Esophagus muscularis mucosa (tissue), 4 donors: ENCODE measurements at places on chromosomes 2 and 18. TPM values are rescaled to one million over a fixed set of nuclear protein-coding genes. Genes with fewer than 3 reads are reported as not detected.

VWA3B gene
- not detected for total RNA-seq

- peaks cover 57% of the 10 kb centered on the region for H3K36me3 ChIP-seq
- no peak for DNase-seq
- H3K27me3 ChIP-seq, result no peaks in the 10 kb centered on the region
- H3K27ac ChIP-seq, result no peak overlapping the region
- no peak overlapping the region for H3K4me3 ChIP-seq
These were observed 131.0 kb upstream of the IL1R2 start for GRCh38 chr2:101860782-101861181.

PDCL3 gene
- total RNA-seq, result 82.6 TPM

TCF23 gene
- not detected for total RNA-seq

DNA sequence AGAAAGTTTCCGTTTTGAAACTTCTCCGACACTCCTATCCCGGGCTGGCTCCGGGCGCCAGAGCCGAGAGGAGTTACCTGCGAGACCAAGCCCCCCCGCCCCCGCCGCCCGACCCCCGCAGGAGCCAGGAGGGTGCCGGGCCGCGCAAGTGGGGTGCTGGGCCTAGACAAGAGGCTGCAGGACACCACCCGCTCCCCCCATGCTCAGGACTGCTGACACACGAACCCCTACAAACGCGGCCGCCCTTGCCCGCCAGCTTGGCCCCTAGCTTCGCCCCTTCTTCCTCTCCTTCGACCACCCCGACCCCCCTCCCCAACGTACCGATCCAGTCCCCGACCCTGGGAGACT is 497 bp downstream of the PLA2R1 start:
- H3K27ac ChIP-seq, result peak overlapping the region; percentile 69
- peak; percentile 86 for DNase-seq
- peaks cover 20% of the 10 kb centered on the region for H3K4me1 ChIP-seq

ALPP gene
- 0.06 TPM for total RNA-seq

DNA sequence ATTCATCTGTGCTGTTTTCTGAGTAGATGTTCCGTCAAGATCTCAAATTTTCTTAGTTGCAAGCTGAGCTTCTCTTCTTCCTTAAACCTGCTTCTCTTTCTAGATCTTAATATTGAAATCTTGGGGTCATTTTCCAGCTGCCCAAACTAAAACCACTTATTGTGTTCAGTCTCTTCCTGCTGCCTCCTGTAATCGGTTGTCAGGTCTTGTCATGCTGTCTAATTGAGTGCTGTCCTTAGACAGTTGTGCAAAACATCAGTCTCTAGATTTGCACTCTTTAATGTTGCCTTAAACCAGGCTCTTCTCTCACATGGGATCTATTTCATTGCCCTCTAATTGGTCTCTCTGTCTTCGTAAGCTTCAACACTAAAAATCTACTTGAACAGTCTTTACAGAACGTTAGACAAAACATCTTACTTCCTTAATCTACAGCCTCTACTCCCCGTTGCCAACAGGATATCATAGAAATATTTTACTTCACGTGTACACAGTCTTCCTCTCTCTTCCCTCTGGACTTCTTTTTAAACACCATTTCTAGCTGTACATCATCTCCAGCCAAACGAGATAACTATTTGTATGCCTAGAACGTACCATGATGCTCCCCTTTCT is 34.9 kb downstream of the GPD2 start:
- no peaks in the 10 kb centered on the region for H3K27me3 ChIP-seq
- no peak for DNase-seq
- peaks cover 37% of the 10 kb centered on the region for H3K4me1 ChIP-seq
- H3K36me3 ChIP-seq, result no peaks in the 10 kb centered on the region

DNA sequence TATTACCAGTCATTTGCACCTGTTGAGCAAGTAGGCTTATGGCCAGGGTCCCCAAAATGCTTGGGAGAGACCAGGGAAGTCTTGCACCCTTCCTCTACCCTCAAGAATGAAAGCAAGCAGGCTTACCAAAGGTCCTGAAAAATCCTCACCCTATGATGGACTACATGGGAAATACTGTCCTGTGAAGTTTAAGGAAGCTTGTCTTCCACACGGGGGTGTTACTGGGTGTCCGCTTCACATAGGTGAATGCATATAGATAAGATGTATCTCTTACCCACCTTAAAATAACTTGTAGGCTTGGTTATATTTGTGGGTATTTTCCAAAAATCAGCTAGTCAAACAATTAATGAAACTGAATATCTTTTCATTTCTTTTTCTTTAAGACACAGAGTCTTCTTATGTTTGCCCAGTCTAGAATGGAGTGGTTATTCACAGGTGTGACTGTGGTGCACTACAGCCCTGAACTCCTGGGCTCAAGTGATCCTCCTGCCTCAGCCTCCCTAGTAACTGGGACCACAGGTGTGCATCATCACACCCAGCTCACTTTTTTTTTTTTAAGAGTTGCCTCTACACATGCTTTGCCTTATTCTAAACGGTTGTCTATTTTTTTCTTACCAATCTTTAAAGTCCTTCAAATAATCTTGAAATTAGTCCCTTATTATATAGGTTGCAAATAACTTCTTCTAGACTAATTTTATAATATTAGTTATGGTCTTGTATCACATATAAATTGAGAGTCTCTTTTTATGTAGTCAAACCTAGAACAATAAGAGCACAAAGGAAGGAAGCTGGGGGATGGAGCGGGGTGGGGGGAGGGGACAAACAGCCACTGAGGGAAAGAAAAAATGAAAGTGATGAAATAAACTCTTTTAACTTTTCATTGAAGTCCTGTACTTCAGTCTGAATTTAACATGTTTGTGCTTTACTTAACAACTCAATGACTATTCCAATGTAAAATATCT is 49.0 kb downstream of the CERKL start:
- H3K36me3 ChIP-seq, result no peaks in the 10 kb centered on the region
- no peaks in the 10 kb centered on the region for H3K27me3 ChIP-seq
- DNase-seq, result no peak
- H3K4me3 ChIP-seq, result no peak overlapping the region
- no peak overlapping the region for H3K27ac ChIP-seq

DNA sequence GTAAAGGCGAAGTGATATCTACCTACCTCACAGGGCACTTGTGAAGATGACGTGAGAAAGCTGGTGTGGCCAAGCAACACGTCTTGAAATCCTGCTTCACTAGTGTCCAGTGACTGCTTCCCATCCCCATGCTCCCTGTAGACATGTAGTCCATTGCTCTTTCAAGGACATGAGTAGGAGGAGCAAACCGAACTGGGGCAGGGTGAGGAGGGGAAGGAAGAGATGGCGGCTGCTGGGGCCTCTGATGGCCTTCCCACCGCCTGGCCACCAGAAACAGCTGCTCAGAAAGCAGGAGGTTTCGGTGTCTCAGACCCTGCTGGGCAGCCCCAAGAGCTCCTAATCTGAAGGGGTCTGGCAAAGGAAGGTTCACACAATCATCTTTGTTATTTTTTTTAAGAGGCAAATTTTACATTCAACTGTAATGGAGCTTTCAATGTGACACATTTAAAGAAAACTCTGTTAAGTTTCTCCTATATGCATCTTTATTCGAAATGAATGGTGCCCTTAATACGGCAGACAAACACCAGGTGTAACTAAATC is 14.7 kb downstream of the CPLX4 start:
- no peak overlapping the region for H3K4me3 ChIP-seq
- H3K36me3 ChIP-seq, result no peaks in the 10 kb centered on the region
- H3K27me3 ChIP-seq, result no peaks in the 10 kb centered on the region
- H3K27ac ChIP-seq, result no peak overlapping the region
- peak; percentile 39 for DNase-seq

CNTNAP5 gene
- total RNA-seq, result 0.17 TPM

DNA sequence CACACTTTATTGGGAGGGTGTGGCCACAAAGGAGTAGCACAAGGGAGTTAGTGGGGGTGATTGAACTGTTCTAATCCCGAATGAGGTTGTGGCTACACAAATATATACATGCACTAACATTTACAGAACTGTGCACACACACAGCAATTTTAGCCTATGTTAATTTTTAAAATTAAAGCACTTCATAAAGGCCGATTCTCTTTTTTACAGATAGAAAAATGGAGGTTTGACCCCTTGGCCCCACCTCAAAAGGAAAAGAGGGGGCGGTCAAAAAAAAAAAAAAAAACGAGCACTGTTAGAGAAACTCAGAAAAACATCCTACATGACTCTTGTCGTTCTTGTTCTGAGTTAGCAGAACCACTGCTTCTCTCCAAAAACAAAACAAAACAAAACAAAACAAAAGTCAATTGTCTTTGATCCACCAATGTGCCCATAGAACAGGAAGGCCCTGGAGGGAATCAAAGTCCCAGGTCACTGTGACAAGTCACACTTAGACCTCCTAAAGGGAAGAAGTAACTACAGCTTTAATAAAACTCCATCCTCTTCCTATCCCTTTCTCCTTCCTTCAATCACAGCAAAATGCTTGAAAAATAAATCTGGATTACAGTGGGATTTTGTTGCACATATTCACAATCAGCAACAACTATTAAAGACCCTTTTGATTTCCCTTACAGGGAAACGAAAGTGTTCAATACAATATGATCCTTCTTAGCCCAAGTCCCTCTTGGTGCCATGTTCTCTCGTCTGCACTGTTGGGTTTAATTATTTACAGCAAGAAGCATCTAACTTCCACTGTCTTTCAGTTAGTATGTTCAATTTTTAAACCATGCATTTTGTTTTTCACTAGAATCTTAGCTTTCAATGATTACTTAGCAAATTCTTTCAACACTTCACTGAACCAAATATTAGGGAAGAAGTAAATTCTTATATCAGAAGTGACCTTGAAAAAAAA is 16.6 kb downstream of the LRP2 start:
- no peak for DNase-seq
- no peaks in the 10 kb centered on the region for H3K27me3 ChIP-seq

DNA sequence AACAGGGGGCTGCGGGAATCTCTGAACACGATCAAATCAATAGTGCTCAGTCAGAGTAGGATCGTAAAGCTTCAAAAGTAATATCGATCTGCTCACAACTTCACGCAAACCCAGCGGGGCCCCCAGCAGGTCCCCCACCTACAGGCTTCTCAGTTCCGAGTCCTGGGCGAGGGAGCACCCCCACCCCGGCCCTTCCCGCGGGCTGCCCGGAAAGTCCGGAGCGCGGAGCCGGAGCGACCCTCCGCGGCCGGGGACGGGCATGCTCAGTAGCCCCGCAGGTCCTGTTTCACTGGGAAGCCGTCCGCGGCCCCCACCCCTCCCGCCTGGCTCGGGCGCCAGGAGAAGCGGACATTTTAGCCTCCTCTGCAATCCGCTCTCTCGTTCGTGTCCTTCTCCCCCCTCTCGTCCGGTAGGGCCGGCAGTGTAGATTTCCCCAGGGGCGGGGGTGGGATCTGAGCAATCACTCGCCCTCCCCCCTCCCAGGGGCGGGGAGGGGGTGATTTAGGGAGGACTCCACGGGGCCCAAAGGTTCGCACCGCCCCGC is 3.3 kb upstream of the SPRED2 start:
- DNase-seq, result peak; percentile 96
- H3K4me3 ChIP-seq, result peak overlapping the region; percentile 73
- peaks cover 27% of the 10 kb centered on the region for H3K4me1 ChIP-seq
- no peaks in the 10 kb centered on the region for H3K27me3 ChIP-seq
- no peaks in the 10 kb centered on the region for H3K36me3 ChIP-seq

SCN3A gene
- 1.8 TPM for total RNA-seq

DNA sequence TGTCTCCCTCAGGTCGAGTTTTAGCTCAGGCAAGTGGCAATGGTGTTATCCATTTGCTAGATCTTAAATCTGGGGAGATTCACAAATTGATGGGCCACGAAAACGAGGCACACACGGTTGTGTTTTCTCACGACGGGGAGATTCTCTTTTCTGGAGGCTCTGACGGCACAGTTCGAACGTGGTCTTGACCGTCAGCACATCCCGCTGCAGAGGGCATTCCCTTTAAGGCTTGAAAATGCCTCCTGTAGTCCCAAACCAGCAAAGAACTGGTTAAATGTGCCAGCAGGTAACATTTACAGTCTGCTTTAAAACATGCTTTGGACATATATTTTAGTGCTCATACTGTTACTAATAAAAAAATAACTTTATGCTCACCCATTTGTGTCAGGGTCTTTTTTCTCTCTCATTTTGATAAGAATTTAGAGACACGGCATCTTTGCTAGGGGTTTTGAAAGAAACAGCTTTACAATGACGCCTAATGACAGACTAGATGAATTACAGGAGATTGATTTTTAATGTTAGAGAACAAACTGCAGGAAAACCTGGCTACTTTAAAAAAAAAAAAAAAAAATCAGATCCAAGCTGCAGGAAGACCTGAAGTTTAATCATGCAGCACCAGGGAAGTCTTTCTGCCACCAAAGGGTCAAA is 602 bp upstream of the VWC2L start:
- no peak overlapping the region for H3K4me3 ChIP-seq
- no peaks in the 10 kb centered on the region for H3K27me3 ChIP-seq
- H3K27ac ChIP-seq, result no peak overlapping the region
- no peaks in the 10 kb centered on the region for H3K4me1 ChIP-seq
- no peaks in the 10 kb centered on the region for H3K36me3 ChIP-seq

ASB18 gene
- not detected for total RNA-seq

- peaks cover 10% of the 10 kb centered on the region for H3K4me1 ChIP-seq
- no peak overlapping the region for H3K4me3 ChIP-seq
- no peak for DNase-seq
- no peaks in the 10 kb centered on the region for H3K27me3 ChIP-seq
- H3K27ac ChIP-seq, result no peak overlapping the region
- no peaks in the 10 kb centered on the region for H3K36me3 ChIP-seq
These were observed 22.2 kb downstream of the METAP1D start for GRCh38 chr2:172021955-172022354.

VWC2L gene
- not detected for total RNA-seq

- H3K4me1 ChIP-seq, result peaks cover 3% of the 10 kb centered on the region
- no peak for DNase-seq
- H3K36me3 ChIP-seq, result no peaks in the 10 kb centered on the region
- H3K27me3 ChIP-seq, result no peaks in the 10 kb centered on the region
- no peak within 1 kb of the TSS for H3K4me3 ChIP-seq
These were observed at the start of gene SCG2 for GRCh38 chr2:223601932-223602666. Gene SCG2 (minus strand): TSS chr2:223602361. CDS start chr2:223599282, 3,079 bp downstream.

DNA sequence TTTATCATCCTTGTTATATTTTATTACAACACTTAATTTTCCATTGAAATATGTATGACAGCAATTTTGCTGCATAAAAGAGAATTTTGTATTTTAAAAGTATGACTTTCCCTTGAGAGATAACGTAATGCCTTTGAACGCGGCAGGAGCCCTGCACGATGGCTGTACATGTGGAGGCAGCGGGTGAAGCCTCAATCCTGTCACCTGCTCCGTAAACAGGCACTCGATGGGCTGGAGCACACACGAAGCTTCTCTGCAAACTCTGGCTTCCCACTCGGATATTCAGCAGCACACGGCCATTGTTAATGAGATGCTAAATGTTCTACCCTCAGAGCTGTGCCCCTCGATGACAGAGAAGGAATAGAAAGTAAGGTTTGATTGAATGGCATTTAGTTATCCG is 184.4 kb downstream of the RTP5 start:
- H3K4me1 ChIP-seq, result no peaks in the 10 kb centered on the region
- no peak overlapping the region for H3K27ac ChIP-seq
- H3K36me3 ChIP-seq, result no peaks in the 10 kb centered on the region
- H3K4me3 ChIP-seq, result no peak overlapping the region
- DNase-seq, result no peak

GRCh38 chr18:74775239-74775638 is 177.6 kb downstream of the ZNF407 start:
- no peaks in the 10 kb centered on the region for H3K27me3 ChIP-seq
- no peak for DNase-seq
- H3K27ac ChIP-seq, result no peak overlapping the region
- H3K36me3 ChIP-seq, result no peaks in the 10 kb centered on the region
- no peaks in the 10 kb centered on the region for H3K4me1 ChIP-seq
- H3K4me3 ChIP-seq, result no peak overlapping the region

MTCL1 gene
- total RNA-seq, result 32.3 TPM
